ENCODE measurements at places on chromosomes 5 and 9. TPM values are rescaled to one million over a fixed set of nuclear protein-coding genes. Genes with fewer than 3 reads are reported as not detected.

CCL27 gene
- not detected for total RNA-seq

DNA sequence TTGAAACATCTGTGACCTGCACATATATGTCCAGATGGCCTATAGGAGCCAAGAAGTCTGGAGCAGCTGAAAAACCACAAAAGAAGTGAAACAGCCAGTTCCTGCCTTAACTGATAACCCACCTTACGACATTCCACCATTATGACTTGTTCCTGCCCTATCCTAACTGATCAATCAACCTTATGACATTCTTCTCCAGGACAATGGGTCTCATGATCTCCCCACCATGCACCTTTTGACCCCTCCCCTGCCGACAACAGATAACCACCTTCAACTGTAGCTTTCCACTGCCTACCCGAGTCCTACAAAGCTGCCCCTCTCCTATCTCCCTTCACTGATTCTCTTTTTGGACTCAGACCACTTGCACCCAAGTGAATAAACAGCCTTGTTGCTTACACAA is 233.8 kb downstream of the CCDC171 start:
- DNase-seq, result no peak

GRCh38 chr9:83706676-83707517 is 861 bp downstream of the UBQLN1 start:
- DNase-seq, result peak; percentile 50

TRPM3 gene
- 8.2 TPM for total RNA-seq

USP20 gene
- total RNA-seq, result 27.2 TPM

NOTCH1 gene
- total RNA-seq, result 23.1 TPM

FIBCD1 gene
- total RNA-seq, result 1.9 TPM

AFAP1L1 gene
- 0.72 TPM for total RNA-seq

DNA sequence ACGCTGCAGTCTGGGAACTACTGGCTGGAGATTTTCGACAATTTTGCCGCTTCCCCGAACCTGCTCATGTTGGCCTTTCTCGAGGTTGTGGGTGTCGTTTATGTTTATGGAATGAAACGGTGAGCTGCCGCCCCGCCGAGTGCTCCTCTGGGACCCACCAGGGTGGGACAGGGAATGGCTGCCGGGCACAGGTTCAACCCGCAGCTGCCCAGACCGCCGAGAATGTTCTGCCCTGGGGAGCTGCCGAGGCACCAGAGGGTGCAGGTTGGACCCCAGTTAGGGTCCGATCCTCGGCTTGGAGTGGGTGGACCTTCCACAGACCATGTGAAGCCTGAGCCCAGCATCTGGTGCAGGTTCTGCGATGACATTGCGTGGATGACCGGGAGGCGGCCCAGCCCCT is 19.1 kb downstream of the SLC6A18 start:
- DNase-seq, result no peak

MEF2C gene
- total RNA-seq, result 48.6 TPM

SPINK13 gene
- not detected for total RNA-seq

DNA sequence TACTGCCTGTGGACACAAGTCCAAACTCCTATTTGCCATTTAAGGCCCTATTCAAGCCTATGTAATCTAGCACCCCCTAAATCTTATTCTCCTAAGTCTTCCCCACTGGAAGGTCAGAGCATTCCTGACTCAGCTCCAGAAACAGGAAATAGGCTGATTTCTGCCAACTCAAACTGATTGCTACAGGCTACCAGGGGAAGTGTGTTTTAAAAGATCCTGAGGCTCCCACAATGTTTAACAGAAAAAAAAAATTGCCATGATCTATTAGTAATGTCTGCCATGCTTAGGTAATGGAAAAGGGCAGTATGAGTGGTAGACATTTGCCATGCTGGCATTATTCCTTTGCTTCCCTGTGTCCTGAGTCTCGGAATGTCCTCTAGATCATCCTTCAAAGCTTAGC is 65.8 kb upstream of the BRINP1 start:
- no peak for DNase-seq

All from umbilical cord (tissue), 2 donors.